Activated T-helper 2 cell treated with anti-CD3 and anti-CD28 coated beads, Interferon-gamma antibody, Interleukin-2, Interleukin-4, amounts not matched to agents 10 μg/mL and 5 μg/mL and 100 μg/mL, durations not matched to agents 14 hours and 24 hours and 36 hours (primary cell): ENCODE measurements at places on chromosomes 11 and 22. TPM values are rescaled to one million over a fixed set of nuclear protein-coding genes. Genes with fewer than 3 reads are reported as not detected.
A peak's percentile ranks its signal among the peaks of the same experiment; 100 is the strongest.

DNA sequence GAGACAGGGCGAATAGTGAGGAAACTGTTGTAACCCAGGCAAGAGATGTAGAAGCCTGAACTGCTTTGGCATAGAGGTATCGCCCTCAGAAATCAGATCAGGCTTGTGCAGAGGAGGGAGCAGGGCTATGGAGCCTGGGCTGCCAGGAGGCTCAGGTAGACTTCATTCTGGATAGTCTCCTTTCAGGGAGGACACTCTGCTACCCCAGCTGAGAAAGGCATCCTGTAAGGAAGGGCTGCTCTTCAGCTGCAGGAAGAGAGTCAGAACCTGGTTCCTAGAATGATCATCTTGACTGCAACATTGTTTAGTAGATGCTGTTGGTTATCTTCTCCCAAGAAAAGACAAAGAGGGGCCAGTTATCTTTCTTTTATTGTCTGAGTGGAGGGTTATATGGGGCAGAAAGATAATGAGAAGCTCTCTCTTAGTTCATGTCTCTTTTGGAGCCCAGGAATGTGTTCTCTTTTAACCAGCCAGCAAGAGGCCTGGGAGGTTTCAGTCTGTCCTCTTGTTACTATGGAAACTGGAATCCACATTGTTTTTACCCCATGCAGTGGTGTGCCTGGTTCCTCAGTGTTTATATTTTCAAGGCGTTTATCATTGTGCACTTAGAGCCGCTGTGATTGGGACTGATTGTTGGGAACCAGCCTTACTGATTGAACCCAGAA is 95.7 kb downstream of the STIM1 start:
- no peaks in the 10 kb centered on the region for H3K27me3 ChIP-seq
- peak overlapping the region; percentile 60 for H3K27ac ChIP-seq
- H3K36me3 ChIP-seq: peaks cover 38% of the 10 kb centered on the region

DNA sequence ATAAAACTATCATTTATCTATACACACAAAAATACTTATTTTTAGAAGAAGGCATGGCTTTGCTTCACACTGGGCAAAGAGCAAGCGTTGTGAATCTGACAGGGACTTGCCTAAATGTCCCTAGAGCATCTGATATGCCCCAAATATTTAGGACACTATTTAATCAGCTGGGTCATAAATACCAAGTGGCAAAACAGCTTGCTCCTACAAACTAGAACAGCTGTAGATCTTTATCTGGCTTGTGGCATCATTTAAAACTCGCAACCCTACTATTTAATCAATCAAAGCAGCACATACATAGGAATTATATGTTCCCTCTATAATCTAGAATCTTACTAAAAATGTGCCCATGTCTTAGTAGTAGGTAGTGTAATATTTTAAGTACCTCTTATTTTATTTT is 999.5 kb downstream of the JRKL start:
- H3K36me3 ChIP-seq: no peaks in the 10 kb centered on the region
- no peak for DNase-seq
- no peak overlapping the region for H3K4me3 ChIP-seq
- no peaks in the 10 kb centered on the region for H3K4me1 ChIP-seq
- no peaks in the 10 kb centered on the region for H3K27me3 ChIP-seq
- no peak overlapping the region for H3K27ac ChIP-seq

DNA sequence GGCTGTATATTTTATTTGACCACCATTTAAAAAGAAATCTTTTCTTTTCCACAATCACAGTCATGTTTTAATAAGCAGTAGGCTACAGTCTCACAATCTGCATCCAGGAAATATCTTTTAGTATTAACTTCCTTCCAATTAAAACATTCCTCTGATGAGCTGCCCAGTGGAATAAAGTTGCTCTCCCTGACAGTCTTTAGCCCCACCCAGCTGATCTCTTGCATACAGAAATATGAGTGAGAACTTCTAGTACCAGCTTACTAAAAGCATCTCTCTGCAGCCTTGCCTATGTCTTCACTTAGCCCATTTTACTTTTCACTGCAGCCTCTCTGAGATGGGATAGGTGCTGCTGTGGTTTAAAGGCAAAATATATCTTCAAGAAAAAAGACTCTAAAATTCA is 143.4 kb upstream of the ANO3 start:
- no peak overlapping the region for H3K4me3 ChIP-seq
- H3K27ac ChIP-seq: no peak overlapping the region
- no peak for DNase-seq

DNA sequence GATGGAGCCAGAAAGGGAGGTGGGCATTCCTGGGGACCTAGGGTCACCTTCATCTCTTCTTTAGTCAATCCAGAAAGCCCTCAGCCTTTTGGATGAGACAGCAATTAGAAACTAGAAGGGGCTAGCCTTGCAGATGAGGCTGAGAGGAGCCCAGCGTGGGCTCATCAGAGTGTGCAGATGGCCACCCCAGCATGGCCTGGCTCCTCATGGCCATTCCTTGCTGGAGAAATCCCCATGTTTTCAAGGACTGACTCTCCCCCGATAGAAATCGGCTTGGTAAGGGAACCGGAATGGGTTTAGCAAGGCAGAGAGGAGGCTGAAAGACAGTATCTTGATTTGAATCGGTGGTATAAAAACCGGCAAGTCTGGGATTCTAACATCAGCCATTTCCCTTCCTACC is 274.6 kb downstream of the BUD13 start:
- H3K4me3 ChIP-seq: no peak overlapping the region
- H3K27ac ChIP-seq: no peak overlapping the region
- no peaks in the 10 kb centered on the region for H3K4me1 ChIP-seq
- H3K27me3 ChIP-seq: peaks cover 32% of the 10 kb centered on the region
- DNase-seq: no peak

GRCh38 chr11:119145551-119145950 is 3.3 kb upstream of the ABCG4 start:
- H3K4me3 ChIP-seq: no peak overlapping the region
- H3K36me3 ChIP-seq: no peaks in the 10 kb centered on the region
- peaks cover 52% of the 10 kb centered on the region for H3K27me3 ChIP-seq
- H3K27ac ChIP-seq: no peak overlapping the region

DNA sequence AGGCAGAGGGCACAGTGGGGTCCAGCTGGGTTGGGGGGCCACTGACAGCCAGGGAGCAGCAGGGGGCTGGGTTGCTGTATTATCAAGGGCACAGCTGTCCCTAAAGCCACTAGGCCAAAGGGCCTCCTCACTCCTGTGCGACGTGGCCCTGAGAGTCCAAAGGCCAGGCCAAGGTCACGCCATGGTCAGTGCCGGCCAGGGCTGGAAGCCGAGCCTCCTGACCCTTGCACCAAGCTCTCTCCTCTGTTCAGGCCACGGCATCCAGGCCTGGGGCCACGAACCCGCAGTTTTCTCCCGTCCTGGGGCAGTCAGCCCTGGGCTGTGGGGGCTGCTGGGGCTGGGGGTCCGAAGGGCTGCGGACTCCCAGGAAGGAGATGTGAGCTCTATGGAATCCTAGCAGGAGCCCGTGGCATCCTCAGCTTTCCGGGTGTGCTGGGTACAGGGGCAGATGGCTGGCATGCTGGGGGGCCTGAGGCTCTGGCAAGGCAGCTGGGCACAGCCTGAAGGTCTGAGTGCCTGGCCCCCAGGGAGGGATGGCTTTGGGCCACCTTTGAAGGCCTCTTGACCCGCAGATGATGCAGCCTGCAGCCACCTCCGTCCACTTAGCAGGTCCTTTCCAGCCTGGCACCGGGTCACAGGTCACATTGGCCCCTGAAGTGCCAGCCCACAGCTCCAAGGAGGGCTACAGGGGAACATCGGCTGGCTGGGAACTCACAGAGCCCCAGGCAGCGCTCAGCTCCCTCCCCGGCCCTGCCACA is 17.3 kb upstream of the PPARA start:
- no peak overlapping the region for H3K27ac ChIP-seq
- H3K27me3 ChIP-seq: no peaks in the 10 kb centered on the region
- H3K4me3 ChIP-seq: no peak overlapping the region

GRCh38 chr11:19970944-19971343 is 189.3 kb downstream of the DBX1 start:
- H3K4me1 ChIP-seq: peaks cover 5% of the 10 kb centered on the region
- peaks cover 12% of the 10 kb centered on the region for H3K27me3 ChIP-seq
- DNase-seq: no peak
- H3K27ac ChIP-seq: no peak overlapping the region
- H3K36me3 ChIP-seq: no peaks in the 10 kb centered on the region

DNA sequence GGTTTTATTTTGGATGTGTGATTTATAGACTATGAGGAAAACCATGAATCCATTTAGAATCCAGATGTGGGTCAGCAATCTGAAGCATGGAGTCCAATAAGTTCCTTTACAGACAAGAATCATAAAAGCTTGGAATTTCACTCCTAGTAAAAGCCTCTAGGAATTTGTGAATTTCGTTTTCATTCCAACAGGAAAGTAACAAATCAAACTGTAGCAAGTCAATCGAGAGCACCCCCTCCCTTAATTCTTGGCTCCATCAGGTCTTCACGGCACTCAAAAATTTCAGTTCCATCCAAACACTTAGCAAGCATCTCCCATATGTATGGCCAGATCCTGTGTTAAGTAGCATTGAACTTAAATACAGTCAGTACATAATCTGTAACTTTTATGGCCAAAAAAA is 143.6 kb upstream of the POU2AF2 start:
- H3K4me3 ChIP-seq: no peak overlapping the region
- H3K27me3 ChIP-seq: peaks cover 26% of the 10 kb centered on the region
- no peaks in the 10 kb centered on the region for H3K36me3 ChIP-seq
- DNase-seq: no peak

DNA sequence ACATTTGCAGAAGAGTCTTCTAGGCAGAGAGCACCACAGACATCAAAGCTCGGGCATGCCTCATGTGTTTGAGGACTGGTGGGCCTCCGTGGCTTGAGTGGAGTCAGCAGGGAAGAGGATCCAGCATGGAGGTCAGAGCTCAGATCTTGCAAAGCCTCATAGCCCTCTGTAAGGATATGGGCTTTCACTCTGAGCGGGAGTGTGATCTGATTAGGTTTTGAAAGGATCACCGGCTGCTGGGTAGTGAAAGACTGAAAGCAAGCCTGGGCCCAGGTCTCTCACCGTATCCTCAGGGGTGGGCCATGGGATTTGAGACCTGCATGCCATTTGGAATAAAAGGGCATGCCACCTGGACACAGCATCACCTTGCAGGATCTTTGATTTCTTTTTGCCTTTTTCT is 112.7 kb downstream of the TEAD1 start:
- no peak overlapping the region for H3K4me3 ChIP-seq
- peaks cover 26% of the 10 kb centered on the region for H3K27me3 ChIP-seq
- no peaks in the 10 kb centered on the region for H3K36me3 ChIP-seq

DNA sequence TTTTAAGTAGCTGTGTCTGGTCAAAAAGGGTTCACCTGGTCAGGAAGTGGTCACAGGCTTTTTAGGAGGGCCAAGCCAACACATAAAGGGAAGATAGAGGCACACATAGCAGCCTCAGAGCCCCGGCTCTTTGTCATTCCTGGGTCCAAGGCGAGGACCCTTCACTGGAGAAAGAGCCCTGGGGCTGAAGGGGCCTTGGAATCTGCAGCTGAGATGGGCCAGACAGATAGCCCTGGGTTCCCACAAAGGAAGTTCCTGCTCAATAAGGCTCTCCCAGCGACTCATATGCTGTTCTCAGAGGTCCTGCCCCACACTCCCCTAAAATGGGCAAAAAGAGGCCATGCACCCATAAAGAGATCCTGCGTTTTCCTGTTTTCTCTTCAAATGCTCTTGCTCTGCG is 77.7 kb downstream of the LINC01488 start:
- no peak overlapping the region for H3K4me3 ChIP-seq
- no peak overlapping the region for H3K27ac ChIP-seq
- peaks cover 27% of the 10 kb centered on the region for H3K27me3 ChIP-seq
- no peaks in the 10 kb centered on the region for H3K36me3 ChIP-seq
- no peak for DNase-seq

GRCh38 chr11:119538753-119539152 is 115.8 kb upstream of the THY1 start:
- no peak overlapping the region for H3K27ac ChIP-seq
- no peaks in the 10 kb centered on the region for H3K36me3 ChIP-seq
- H3K27me3 ChIP-seq: peaks cover 5% of the 10 kb centered on the region
- H3K4me3 ChIP-seq: no peak overlapping the region
- H3K4me1 ChIP-seq: no peaks in the 10 kb centered on the region

DNA sequence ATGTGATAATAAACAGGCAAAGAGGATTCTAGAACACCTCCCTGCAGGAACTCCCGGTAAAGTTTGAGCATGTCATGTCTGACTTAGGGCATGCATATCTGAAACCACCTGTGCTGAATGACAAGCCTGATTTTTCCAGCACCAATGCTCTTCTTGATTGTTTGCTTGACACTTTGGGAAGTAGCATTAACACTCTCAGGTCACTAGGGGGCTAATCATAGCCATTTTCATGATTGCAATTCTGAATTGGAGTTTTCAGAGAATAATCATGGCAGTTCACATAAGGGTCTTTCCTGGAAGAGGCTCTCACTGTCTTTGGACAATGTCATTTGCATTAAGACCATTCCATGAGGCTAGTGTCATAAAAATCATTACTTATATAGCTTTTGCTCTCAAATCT is 234.4 kb upstream of the MTNR1B start:
- H3K4me1 ChIP-seq: no peaks in the 10 kb centered on the region
- no peak overlapping the region for H3K27ac ChIP-seq
- H3K36me3 ChIP-seq: no peaks in the 10 kb centered on the region
- DNase-seq: no peak

DNA sequence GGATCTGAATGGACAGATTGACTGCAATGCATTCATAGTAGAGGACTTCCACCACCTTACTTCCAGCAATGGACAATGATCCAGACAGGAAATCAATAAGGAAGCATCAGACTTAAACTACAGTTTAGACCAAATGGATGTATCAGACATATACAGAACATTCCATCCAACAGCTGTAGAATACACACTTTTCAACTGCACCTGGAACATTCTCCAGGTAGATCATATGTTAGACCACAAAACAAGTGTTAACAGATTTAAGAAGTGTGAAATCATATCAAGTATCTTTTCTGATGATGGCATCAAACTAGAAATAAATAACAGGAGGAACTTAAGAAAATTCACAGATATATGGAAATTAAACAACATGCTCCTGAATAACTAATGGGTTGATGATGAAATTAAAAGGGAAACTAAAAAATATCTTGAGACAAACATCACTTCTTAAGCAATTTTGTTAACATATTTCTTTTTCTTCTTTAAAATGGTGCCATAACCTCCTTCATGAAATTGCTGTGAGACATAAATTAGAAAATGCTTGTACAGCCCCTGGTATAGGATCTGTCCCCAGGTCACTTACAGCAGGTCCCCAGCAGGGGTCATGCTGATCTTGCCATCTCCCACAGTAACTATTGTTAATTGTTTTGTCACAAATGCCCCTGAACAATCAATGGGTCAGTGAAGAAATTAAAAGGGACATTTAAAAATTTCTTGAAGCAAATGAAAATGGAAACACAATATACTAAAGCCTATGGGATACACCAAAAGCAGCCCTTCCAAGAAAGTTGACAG is 100.0 kb upstream of the OR4B1 start:
- no peaks in the 10 kb centered on the region for H3K27me3 ChIP-seq
- H3K27ac ChIP-seq: no peak overlapping the region
- peaks cover 2% of the 10 kb centered on the region for H3K4me1 ChIP-seq

FGF3 gene
- total RNA-seq: not detected in 2 replicates

HNRNPUL2 gene
- 62.6 and 63.5 TPM in 2 replicates for total RNA-seq
